ENCODE measurements at places on chromosomes 3 and 15.

DNA sequence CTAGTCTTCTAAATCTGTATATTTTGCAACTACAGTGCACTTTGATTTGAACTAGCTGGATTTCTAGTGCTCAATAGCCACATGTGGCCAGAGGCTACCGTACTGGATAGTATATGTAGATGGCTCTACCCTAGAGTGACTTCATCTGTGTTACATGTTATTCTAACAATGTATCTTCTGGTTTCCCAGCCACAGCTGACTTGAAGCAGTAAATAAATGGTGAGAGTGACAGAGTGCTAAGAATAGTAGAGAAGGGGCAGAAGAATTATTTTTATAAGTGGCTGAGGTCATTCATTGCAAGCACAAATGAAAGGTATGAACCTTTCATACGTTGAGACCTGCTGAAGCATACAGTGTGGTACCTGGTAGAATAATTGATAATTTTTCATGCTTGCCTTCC lies 30.9 kb downstream of the KAT2B start:
- no peak for DNase-seq

- DNase-seq, result no peak
Observed at GRCh38 chr3:111210003-111210711, 138.5 kb downstream of the NECTIN3 start.

GRCh38 chr3:124814620-124815421 lies 72.3 kb downstream of the ITGB5 start:
- DNase-seq, result no peak

- DNase-seq, result no peak
Observed at GRCh38 chr3:140536926-140537726, 140.7 kb upstream of the TRIM42 start.

DNA sequence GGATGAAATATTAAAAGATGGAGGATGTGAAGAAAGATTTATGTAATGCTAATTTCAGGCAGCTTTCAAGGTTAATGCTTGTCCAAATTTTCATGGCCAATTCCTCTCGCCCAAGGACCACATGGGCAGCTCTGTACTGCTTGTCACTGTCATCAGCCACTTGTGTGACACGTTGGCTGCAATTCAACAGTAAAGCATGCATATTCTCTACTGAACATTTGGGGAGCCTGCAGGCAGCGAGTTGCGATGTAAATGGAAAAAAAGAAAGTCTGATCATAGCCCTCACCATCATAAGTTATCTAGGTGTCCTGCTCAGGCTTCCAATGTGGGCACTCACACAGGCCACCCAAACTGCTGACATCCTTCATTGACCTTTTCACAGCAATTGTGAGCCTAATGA lies 1026.8 kb upstream of the NR2F2 start:
- DNase-seq, result no peak

GRCh38 chr3:168083906-168084305 lies 11.8 kb downstream of the GOLIM4 start:
- DNase-seq, result no peak

DNA sequence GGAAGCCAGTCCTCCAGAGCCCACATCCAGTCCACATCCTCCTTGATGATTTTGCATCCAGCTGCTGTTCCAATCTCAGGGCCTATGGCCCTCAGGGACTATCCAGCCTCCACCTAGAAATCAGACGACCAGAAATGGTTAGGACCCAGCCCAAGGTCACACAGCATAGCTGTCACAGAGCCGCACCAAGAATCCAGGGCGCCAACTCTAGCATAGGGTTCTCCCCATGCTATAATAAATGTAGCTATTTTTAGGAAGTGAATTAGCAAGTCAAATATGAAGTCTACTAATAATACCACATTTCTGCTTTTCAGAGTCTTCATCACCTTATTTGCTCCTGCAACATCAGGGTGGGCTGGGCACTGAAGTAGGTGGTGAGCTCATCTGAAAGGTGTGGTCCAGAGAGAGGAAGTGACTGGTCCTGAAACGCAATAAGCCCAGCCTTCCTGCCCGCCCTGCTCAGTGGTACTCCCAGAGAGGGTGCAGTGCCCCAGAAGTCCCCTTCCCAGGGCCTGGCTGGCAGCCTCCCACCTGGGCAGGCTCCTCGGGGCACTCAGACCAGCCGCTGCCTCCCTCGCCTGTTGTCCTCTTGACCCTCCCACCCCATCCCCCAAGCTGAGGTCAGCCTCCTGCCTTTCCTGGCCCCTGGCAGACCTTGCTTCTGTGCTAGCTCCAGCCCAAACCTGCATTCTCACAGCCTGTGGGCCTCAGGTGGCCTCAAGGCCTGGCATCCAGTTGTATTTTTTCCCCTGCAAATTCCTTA lies 17.6 kb upstream of the CYP11A1 start:
- DNase-seq, result no peak

GRCh38 chr15:73882761-73883419 lies 9.5 kb downstream of the TBC1D21 start:
- no peak for DNase-seq

DNA sequence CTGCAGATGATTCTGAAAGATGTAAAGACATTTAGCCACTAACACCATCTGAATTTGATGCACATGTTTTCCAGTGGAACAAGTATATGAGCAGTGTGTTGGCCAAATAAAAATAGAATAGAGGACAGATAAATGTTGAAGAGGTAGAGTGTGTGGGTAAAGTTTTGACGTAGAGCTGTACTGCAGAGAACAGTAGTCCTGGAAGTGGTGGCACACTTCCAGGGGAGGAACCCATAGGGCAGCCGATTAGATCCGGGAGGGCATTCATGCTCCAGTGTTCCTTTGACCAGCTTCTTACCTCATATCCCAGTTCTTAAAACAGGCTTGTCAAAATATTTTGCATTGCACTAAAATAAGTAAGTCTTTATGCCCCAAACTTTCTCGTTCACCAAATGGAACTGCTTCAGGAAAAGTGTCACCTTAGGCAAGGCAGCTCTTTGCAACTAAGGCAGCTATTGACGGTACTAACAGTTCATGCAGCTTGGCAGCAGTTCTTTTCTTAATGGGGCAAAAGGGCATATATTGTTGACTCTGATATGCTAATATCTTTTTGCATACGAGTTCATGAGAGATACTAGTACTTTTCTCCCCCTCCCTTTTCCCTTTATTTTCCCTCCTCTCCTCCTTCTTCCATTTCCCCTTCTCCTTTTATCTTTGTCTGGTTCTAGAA lies 429.3 kb upstream of the AZI2 start:
- no peak for DNase-seq

DNA sequence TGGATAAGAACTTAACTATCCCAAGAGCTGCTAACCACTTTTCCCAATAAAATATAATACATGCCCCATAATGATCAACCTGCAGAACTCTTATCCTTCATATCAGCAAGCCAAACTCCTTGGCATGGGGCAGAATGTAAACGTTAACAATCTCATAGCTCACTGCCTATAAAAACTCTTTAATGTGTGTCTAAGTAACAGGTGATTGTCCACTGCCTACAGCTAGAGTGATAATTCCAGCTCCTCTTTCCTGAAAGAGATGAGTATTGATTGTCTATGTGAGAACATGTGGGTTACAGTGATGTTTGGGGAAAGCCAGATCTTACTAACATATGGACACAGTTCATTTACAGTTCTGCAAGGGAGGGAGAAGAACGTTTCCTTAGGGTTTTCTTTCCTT lies 11.3 kb upstream of the GLCE start:
- no peak for DNase-seq

DNA sequence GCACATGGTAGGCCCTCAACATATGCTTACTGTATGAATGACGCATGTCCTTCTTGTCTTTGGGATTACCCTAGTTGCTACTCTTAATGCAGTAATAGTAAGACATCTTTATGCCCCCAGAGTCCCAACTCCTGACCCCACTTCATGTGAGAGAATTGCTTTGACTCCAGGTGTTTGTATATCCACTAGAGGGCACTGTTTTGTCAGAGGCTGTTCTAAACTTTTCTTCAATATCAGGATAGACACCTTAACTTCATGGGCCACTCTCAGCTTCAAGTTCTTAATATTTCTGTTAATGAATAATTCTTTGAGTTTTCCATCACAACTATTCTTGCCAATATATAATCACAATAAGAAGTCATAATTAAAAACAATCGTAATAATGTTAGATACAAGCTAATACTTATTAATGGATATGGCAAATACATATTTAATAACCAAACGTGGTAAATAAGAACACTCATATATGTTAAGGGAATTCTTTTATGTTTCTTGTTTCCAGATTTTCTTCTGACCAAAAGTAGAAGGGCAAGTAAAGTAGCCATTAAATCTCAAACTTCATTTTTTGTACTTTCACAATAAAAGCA lies 337.2 kb upstream of the DNAJC19 start:
- DNase-seq, result no peak

GRCh38 chr3:129442947-129443346 lies 2.9 kb downstream of the IFT122 start:
- no peak for DNase-seq

GRCh38 chr3:120497818-120498217 lies 47.0 kb upstream of the FSTL1 start:
- no peak for DNase-seq

DNA sequence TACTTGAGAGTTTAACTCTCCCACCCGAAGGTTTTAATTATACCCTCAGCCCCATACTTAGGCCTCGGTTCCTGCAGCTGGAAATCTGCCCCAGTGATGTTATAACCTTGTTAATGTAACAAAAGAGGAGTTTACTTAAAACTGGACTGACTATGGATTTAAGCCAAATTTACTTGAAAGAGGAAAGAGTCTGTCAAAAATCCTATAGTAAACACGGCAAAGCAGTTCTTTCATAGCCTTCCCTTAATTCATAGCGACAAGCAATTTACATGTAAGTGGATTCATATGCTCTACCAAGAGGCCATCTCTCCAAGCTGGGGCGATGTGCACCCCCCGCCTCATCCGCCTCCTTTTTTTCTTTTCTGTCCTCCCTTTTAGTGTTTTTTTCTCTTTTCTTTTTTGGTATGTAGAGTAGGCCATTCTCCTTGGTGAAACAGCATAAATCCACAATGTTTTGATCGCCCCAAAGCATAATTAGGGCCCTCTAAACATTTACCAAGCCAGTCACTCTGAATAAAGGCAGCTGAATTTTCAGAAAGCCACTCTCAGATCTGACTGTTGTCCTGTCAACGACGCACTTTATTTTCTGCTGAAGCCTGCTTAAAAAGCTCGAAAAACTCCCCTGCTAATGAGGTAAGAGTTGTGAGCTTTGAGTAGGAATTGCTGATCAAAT lies 373.1 kb upstream of the WNT5A start:
- DNase-seq, result peak; percentile 18

GRCh38 chr15:69421498-69421897 lies 7.3 kb downstream of the KIF23 start:
- no peak for DNase-seq

- no peak for DNase-seq
Observed at GRCh38 chr15:69972436-69972835, 125.3 kb downstream of the TLE3 start.

DNA sequence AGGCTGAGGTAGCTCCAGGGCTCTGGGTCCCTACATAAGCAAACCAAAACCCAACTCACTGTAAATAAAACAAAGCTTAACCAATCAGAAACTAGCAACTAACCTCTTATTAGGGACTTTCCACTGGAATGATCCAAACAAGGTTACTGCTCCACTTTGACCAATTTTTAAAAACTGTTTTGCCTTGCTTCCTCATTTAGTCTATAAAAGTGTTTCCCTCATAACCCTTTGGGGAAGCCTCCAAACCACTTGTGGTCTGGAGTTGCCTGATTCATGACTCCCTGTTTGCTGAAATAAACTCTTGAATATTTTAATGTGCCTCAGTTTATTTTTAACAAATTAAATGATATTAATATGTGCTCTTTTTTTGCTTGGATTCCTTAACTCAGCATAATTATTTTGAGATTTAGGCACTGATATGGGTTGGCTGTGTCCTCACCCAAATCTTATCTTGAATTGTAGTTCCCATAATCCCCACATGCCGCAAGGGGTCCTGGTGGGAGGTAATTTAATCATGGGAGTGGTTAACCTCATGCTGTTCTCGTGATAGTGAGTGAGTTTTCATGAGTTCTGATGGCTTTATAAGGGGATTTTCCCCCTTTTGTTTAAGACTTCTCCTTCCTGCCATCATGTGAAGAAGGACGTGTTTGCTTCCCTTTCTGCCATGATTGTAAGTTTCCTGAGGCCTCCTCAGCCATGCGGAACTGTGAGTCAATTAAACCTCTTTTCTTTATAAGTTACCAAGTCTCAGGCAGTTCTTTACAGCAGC lies 90.6 kb downstream of the CD200R1L start:
- DNase-seq, result no peak

DNA sequence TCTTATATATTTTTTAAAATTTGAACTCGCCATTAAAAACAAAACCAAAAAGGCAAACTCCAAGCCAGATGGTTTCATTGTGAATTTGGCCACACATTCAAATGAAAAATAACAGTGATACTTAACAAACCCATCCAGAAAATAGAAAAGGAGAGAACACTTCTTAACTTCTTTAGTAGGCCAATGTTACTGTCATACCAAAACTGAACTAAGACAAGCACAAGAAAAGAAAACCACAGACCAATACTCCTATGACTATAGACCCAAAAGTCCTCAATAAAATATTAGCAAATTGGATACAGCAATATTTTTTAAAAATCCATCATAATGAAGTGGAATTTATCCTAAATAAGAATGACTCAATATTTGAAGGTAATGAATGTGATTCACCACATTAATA lies 73.5 kb upstream of the ALDH1A3 start:
- no peak for DNase-seq

DNA sequence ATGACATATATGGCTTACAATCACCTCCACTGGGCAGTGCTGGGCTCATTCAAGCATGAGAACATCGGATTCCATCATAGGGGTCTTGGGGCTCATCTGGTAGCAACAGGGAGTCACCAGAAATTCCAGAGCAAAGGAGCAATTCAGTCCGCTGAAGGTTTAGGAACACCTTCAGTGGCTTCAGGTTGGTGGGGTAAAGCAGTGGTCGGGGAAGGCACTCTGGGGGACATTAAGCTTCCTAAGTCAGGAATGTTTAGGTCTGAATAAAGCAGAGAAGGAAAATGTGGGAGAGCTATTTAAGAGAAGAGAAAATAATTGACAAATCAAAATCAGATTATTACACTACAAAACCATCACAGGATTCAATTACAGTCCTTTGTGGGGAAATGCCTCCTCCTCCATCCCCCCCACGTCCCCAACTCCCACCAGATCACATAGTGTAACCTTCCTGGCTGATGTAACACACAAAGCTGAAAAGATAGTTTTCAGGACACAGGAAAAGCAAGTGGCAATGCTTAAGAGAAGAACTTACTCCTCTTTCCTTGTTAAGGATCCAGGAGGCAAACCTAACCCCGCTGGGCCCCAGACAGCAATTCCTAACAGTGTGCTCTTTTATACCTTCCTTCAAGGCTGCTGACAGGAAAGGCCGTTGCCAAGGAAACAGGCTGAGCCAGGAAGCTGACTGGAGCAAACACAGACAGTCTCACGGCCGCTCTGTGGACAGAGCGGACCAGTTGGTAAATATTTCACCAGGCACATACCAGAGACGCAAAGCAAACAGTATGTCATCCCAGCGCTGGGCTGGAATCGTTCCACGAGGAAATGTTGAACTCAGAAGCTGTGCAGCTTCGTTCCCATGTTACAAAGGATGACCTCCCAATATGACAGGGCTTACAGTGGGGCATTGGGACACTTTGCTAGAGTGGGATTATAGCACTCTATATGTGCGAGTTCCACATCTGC lies 57.5 kb upstream of the LMCD1 start:
- peak; percentile 89 for DNase-seq

- no peak for DNase-seq
Observed at GRCh38 chr15:90031231-90031791, 30.2 kb downstream of the ZNF710 start.

- peak; percentile 62 for DNase-seq
Observed at GRCh38 chr15:32641517-32642059, at the start of gene SCG5. TSS of gene SCG5 (plus strand) at chr15:32641710. CDS start at chr15:32643593, 1,883 bp downstream.

- no peak for DNase-seq
Observed at GRCh38 chr15:50260969-50261496, 4.5 kb downstream of the HDC start.
